ENCODE measurements at places on chromosomes 1 and 21. TPM values are rescaled to one million over a fixed set of nuclear protein-coding genes. Genes with fewer than 3 reads are reported as not detected.

SLC25A34 gene
- not detected for polyA plus RNA-seq

CD1B gene
- not detected for polyA plus RNA-seq

CD5L gene
- polyA plus RNA-seq, result not detected

PRKCZ gene
- polyA plus RNA-seq, result 12.0 TPM

KCNN3 gene
- polyA plus RNA-seq, result 0.88 TPM

ZSWIM5 gene
- polyA plus RNA-seq, result 0.14 TPM

CBR3 gene
- 23.7 TPM for polyA plus RNA-seq

MSH4 gene
- 0.10 TPM for polyA plus RNA-seq

CFAP410 gene
- polyA plus RNA-seq, result 36.4 TPM

COL16A1 gene
- polyA plus RNA-seq, result not detected

TXNIP gene
- polyA plus RNA-seq, result 3,579 TPM

OR10J5 gene
- polyA plus RNA-seq, result not detected

B3GALT2 gene
- 0.14 TPM for polyA plus RNA-seq

SPRR1A gene
- not detected for polyA plus RNA-seq

RSPO1 gene
- not detected for polyA plus RNA-seq

VWA5B1 gene
- polyA plus RNA-seq, result not detected

OR14K1 gene
- polyA plus RNA-seq, result not detected

GPATCH3 gene
- 22.1 TPM for polyA plus RNA-seq

TMEM35B gene
- polyA plus RNA-seq, result 70.7 TPM

DMRTA2 gene
- not detected for polyA plus RNA-seq

JUN gene
- 217 TPM for polyA plus RNA-seq

KLHDC8A gene
- polyA plus RNA-seq, result 0.20 TPM

CFAP57 gene
- polyA plus RNA-seq, result 0.14 TPM

FMO5 gene
- polyA plus RNA-seq, result 1.9 TPM

EPHA10 gene
- not detected for polyA plus RNA-seq

KIF21B gene
- 5.6 TPM for polyA plus RNA-seq

SUSD4 gene
- 0.29 TPM for polyA plus RNA-seq

LRRC53 gene
- not detected for polyA plus RNA-seq

TTLL7 gene
- not detected for polyA plus RNA-seq

NUDT4B gene
- 5.8 TPM for polyA plus RNA-seq

FABP3 gene
- not detected for polyA plus RNA-seq

CFHR3 gene
- not detected for polyA plus RNA-seq

FAM72B gene
- 1.1 TPM for polyA plus RNA-seq

ROR1 gene
- polyA plus RNA-seq, result 0.09 TPM

RABGAP1L gene
- 88.6 TPM for polyA plus RNA-seq

IFI44L gene
- polyA plus RNA-seq, result 9.3 TPM

GPR52 gene
- not detected for polyA plus RNA-seq

MDM4 gene
- 23.9 TPM for polyA plus RNA-seq

FCGR1A gene
- polyA plus RNA-seq, result 0.43 TPM

SPRR2F gene
- polyA plus RNA-seq, result not detected

CENPS gene
- 12.3 TPM for polyA plus RNA-seq

Data from IgD-negative memory B cell (primary cell).